ENCODE measurements at places on chromosomes 1 and 21.
A peak's percentile ranks its signal among the peaks of the same experiment; 100 is the strongest.

DNA sequence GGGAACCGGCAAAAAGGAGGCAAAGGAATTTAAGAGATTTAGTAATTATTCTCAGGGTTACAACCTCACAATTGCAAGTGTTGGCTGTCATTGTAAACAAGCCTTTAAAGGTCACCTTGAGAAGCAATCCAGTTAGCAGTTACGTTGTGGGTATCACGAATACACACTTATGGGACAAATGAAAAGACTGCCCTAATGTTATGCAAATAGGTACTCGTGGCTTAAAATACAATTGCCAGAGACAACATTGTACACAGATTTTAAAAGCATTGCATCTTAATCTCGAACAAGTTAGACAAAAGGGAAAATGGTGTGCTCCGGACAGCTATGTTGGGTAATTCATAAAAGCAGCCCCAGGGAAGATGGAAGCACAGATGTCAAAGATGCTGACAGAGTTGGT, 120.5 kb upstream of the ZC3H12A start:
- DNase-seq, result no peak

GRCh38 chr1:118826669-118827068, 161.5 kb downstream of the TBX15 start:
- DNase-seq, result no peak

GRCh38 chr1:113784104-113784779, 25.0 kb upstream of the PHTF1 start:
- DNase-seq, result no peak

GRCh38 chr1:156656806-156657740, 15.2 kb downstream of the BCAN start:
- DNase-seq, result peak; percentile 73

GRCh38 chr1:175019524-175019923, 3.7 kb downstream of the MRPS14 start:
- no peak for DNase-seq

DNA sequence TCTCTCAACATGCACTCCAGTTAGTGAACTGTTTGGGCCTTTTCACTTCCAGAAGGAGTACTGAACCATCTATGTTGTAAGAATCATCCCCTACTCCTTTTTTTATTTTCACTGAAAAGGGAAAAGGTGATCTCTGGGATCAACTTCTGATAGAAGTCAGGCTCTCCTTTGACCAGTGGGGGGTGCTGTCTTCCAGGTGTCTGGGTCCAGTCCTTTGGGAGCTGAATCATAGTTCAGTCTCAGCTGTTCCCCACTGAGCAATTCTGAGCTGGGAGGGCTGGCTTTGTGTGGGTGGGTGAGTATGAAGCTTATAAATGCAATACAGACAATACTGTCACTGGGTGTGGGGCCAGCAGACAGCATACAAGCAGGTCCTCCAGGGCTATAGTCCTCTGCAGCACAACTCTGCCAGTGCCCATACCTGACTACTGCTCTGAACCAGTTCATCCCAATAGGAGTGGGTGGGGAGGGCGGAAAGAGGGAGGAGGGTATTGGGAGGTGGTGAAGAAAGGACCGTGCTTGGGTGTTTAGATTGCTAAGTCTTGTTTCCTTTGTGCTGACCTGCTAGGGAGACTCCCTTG, 12.5 kb upstream of the SARS1 start:
- no peak for DNase-seq
